AG04449 (cell line): ENCODE measurements at places on chromosomes 12 and 14.

DNA sequence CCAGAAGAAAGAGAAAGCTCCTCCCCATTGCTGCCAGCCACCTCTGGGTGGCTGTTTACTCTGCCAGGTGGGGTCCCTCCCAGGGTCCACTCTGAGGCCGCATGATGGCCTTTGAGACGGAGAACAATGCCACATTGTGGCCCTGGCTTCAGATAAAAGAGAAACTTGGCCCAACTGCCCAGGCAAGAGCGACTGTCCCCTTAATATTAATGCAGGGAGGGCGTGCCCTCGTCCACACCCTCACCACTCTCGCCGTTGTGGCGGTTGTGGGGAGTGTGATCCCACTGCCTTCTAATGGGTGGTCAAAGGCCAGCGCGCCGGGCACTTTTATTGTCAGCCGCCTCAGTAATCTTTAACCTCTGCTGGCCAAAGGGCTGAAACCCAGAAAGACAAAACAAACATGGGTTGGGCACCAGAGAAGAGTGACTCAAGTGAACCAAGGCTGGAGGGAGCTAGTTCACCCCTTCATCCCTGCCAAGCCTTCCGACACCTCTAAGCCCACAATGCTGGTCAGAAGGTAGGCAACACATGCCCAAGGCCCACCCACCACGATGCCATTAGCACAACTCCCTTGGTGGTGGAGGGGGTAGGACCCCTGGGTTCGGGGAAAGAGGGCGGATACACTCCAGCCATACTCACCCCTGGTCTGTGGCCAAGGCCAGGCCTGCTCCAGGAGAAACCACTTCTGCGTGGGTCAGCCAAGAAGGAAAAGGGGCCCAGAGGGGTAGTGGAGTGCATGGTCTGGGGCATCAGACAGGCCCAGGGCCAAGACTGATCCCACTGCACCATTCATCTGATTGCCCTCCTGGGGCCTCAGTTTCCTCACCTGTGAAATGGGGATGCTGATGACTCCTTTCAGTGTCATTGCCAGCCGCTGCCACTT is 44.5 kb upstream of the BCL11B start:
- DNase-seq, result no peak

GRCh38 chr12:1552911-1553491 is 41.4 kb downstream of the FBXL14 start:
- DNase-seq, result no peak

DNA sequence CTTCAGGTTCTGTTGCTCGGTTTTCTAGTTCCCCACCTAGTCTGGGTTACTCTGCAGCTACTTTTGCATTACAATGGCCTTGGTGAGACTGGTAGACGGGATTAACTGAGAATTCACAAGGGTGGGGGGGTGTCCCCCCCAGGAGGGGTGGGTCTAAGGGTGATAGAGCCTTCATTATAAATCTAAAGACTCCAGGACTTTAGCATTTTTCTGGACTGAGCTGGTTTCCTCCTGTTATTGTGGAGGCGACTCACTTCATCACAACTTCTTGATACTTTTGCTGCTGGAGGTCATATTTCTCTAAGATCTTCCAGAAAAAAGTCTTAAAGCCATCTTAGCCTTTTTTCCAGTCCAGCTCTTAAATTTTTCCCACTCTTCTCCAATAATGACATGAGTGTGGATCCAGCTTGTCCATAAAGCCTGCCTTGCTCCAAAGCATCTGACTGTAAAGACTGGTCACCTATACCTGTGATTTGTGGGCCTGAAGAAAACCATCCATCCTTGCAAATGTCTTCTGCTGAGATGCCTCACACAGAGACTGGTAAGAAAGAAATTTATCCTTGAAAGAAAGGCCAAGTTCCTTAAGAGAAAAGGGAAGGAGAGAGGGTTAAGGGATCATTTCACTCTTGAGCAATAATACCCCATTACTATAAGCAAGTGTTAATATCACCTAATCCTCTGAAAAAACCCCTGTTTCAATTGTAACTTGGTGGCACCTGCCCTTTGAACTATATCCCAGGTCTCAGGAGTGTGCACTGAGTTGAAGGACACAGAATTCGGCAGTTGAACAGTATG is 19.7 kb upstream of the SLC2A14 start:
- DNase-seq, result no peak

DNA sequence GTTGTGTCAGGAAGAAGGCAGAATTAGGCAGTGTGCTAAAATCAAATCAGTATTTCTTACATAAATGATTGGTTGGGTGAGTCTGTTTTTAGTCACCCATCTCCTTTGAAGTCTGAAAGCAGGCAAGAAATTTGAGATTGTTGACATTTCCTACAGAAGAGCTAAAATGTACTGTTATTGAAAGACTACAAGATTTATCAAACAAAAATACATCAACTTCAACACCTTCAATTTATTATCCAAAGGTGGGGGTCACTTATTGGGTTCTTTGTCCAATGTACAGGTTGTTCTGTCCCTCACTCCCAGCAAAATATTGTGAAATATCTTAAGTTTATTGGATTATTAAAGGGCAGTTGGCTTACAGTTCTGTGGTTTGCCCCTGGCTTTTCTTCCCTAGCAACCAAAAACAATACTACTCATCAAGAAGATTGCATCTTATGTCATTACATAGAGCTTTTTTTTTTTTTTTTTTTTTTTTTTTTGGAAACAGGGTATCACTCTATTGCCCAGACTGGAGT is 20.6 kb upstream of the PKP2 start:
- no peak for DNase-seq

DNA sequence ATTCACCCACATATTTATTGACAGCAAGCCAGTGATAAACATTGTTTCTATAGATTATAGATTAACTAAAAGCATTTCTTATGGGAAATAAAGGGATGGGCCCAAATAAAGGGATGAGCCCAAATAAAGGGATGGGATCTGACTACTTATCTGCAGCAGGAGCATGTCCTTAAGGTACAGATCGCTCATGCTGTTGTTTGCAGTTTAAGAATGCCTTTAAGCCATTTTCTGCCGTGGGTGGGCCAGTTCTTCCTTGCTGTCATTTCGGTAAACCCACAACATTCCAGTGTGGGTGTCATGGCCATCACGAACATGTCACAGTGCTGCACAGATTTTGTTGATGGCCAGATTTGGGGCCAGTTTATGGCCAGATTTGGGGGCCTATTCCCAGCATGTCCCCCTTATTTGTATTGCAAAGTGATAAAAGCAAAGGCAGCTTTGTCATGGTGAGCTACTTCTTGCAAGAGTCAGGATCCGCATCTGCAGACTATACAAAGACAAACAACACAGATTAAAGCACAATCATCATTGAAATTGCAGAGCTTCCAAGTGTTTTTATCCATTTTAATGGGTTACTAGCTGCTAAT is 700.7 kb downstream of the LRFN5 start:
- DNase-seq, result no peak

DNA sequence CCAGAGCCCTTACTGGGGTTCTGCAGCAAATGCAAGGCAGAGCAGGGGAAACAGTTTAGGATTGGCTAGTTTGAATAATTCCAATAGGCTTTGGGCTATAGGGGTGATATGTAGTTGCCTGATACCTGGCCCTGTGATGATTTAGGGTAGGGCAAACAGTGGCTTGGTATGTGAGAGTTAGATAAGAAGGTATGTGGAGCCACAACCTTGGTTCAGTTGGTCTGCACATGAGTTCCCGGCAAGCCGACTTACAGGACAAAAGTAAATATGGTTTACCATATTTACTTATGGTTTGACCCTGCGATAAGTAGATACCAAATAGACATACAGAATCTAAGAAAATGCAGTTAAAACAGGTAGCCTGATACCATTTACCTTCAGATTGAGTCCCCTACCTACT is 8.3 kb upstream of the CAPRIN2 start:
- no peak for DNase-seq

GRCh38 chr12:25615119-25615518 is 62.0 kb upstream of the LMNTD1 start:
- peak; percentile 75 for DNase-seq

GRCh38 chr14:51176839-51177238 is 63.2 kb upstream of the TMX1 start:
- no peak for DNase-seq

DNA sequence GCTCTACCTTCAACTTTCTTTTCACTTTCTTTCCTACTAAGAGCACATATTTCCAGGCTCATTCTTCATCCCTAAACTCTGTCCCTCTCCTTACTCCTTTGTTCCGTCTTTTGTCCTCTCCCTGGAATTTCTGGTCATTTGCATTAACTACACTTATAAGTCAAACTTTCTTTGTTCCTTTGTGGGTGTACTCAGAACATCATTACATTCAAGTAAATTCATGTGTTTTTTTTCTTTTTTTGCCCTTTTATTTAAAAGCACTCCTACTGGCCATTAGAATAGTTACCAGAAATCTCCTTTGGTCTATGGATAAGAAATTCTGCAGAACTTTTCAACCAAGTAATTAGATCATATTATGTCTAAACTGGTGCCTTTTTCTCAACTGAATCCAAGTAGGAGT is 802.6 kb downstream of the DIO2 start:
- DNase-seq, result no peak

DNA sequence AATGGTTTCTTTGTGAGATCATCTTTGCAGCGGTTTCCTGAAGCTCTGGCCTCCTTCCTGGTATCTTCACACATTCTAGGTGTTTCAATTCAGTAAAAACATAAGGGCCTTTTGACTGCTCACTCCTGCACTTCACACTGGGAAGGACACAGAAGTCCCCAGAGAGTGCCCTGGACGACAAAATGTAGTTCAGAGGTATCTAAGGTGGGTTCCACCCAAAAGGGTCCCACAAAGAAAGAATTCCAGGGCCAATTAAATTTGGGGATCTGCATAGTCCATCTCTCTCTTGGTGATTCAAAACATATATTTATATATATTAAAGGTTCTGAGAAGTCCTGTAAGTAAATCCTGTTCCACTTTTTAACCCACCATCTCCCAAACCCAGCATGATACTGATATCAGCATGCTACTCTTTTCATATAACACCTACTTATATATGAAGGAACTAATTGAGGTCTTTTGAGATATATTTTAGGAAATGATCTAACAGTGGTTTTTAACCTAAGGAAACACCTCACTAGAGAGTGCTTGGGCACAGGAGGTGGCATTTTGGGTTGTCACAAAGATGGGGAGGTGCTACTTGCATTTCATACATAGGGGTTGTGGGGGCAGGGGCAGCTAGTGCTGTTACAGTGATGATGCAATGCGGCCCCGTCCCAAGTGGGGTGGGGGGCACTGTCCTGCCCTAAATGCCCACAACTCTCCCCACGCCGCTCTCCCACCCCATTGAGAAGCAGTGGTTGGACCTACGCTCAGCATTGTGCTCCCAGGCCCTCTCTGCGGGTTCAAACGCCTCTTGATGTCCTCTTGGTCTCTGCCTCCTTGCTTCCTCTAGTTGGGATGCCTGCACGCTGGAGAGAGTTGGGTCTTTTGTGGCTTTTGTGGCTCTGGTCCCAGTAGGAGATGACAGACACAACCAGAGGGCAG is 109.4 kb downstream of the ARF6 start:
- no peak for DNase-seq

DNA sequence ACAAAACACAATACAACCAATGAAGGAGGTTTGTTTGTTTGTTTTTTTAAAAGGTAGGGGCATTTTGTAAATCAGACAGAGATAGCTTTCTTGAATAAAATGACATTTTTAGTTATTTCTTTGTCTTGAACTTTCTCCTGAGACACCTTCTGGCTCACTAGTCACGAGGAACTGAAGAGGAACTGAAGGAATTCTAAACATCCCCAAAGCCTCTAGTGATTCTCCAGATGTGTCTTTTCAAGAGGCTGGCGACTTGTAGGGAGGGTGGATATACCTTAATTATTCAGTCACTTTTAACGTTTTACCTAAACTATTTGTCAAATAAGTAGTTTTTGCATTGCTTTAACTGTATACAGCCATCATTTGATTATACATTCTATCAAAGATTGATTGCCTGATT is 211.2 kb upstream of the LRIG3 start:
- no peak for DNase-seq

GRCh38 chr12:5872745-5873144 is 72.3 kb downstream of the ANO2 start:
- DNase-seq, result no peak

- no peak for DNase-seq
These were observed 307.7 kb downstream of the CCDC91 start for GRCh38 chr12:28497889-28498411.

- no peak for DNase-seq
These were observed 165.3 kb downstream of the DICER1 start for GRCh38 chr14:94992046-94992445.

DNA sequence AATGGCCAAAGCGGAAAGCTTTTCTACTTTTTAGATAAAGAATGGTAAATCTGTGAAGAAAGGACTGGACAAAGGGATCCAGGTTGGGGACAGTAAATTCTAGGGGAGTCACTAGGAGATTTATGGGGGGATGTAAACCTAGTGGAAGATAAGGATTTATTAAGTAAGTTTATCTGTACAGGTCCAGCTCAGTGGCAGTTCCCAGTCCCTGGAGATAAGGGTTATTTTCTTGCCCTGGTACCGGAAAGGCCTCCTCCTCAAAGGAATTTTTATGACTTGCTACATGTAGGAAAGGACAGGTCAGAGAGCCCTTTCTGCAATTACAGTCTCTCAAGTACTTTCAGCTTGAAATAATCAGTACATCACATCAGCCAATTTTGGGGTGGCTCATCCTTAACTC is 72.6 kb upstream of the BICD1 start:
- no peak for DNase-seq

- no peak for DNase-seq
These were observed 5.0 kb downstream of the TMEM116 start for GRCh38 chr12:112007945-112008344.

DNA sequence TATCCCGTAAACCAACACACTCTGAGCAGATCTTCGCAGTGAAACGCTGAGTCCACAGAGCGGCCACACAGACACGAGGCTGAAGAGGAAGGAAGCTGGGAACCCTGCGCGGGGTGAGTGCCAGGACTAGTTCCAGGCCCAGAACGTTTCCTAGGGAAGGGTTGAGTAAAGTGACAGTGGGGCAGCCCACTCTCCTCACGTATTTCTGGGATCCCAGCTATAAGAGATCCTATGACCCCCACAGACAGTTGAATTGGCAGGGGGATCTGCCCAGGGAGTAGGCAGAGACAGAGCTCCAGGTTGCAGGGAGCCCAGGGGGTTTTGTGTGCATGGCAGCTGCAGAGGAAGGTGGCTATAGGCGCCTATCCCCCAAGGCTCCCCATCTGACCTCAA is 51.1 kb downstream of the GTF2A1 start:
- DNase-seq, result no peak

DNA sequence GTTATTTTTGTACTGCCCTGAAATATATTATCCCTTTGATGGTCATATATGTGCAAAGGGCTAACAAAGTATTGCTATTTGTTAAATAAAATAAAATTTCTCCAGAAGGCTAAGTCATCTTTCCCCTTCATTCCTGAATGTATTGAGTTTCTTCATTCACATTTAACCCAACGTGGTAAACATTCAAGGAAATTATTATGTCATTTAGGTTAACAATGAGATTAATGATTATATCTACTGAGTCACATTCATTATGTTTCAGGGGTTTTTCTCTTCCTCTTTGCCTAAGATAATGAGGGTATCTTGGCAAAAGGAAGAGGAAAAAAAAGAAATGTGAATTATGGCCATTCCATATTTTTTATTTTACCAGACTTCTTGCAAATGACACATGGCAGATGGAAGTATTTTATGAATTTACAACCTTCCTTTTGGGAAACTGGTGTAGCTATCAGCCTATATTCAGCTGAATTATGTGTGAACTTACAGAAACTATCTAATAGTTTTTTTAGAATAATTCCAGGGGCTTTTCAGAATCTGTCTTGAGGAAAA is 27.2 kb downstream of the TSPAN8 start:
- DNase-seq, result no peak
